T-cell (primary cell): ENCODE measurements at places on chromosomes 3 and 15.
A peak's percentile ranks its signal among the peaks of the same experiment; 100 is the strongest.

GRCh38 chr3:57078344-57078634, 17.8 kb downstream of the SPATA12 start:
- no peak for DNase-seq

GRCh38 chr15:63308947-63309346, 31.5 kb downstream of the APH1B start:
- DNase-seq = no peak

- DNase-seq = no peak
Measured at GRCh38 chr15:38520035-38520434, 44.6 kb downstream of the RASGRP1 start.

- peak; percentile 70 for DNase-seq
Measured at GRCh38 chr3:195906865-195907683, 1.3 kb downstream of the TNK2 start.

DNA sequence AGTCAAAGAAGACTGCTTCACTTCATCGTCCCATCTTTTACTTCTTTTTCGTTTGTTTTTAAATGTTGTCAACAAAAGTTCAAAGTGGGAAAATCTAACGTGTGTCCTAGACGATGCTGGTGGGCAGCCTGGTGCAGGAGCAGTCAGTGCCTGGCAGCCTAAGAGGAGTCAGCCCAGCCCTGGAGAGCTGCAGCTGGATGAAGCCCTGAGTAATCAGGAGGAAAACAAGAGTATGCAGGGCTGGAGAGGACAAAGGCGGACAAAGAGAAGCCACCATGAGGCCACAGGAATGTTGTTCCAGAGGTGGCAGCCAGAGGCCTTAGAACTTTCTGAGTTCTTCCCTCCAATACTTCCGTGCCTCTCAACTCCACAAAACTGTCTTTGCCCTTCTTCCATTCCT, 5.7 kb downstream of the ADAMTS17 start:
- no peak for DNase-seq

- DNase-seq = no peak
Measured at GRCh38 chr3:147411238-147411814, 2.2 kb downstream of the ZIC1 start.

- no peak for DNase-seq
Measured at GRCh38 chr3:16665282-16665741, 60.1 kb upstream of the DAZL start.

- DNase-seq = no peak
Measured at GRCh38 chr3:61562721-61563312, 1.4 kb downstream of the PTPRG start.

DNA sequence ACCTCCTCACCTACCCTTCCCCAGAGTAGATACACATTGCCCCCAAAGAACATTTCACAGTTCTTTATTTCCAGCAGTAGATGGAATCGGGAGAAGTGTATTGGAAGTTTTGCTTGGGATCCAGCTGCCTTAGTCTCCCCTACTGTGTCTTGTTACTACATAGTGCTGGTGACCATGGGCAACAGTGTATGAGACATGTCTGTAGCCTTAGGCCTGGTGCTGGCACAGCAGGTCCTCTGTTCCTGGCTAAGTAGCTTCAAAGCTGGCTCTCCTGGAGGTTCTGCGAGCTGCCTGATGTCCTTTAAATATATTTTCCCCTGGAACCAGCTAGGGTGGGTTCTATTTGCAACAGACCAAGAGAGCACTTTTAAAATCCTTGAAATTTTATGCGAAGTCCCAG, 174.7 kb downstream of the THSD4 start:
- DNase-seq = no peak

GRCh38 chr3:188220097-188220788, 66.3 kb downstream of the LPP start:
- DNase-seq = no peak

GRCh38 chr3:190855151-190855550, 7.3 kb downstream of the GMNC start:
- DNase-seq = no peak

DNA sequence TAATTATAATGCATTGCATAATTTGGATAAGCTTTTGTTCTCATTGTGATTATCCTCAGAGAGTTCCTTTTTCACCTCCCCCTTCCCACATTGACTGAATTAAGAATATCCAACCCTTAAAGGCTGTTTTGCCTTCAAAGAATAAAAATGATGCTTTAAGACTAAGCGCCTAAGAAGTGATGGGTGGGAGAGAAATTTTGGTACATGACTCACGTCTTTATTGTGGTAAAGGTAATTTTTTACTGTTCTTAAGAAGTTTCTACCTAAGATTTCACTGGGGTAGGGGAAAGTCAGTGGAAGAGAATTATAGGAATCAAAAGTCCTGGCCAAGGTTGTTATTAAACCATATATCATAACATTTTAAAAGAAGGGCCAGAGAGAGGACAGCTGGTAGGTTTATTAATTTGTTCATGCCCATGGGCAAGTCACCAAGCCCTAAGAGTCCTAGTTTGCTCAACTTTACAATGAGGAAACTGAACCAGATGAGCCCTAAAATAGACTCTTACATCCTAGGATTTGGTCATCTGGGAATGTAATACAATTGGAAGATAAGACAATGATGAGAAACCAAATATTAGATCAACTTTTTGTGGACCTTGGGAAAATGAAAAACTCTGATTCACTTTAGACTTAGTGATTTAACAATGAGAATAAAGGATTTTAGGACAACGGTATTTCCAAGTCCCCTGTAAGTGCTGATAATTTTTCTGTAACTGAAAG, 101.1 kb upstream of the RASGRP1 start:
- no peak for DNase-seq

- DNase-seq = no peak
Measured at GRCh38 chr3:126847061-126847460, 135.9 kb upstream of the PLXNA1 start.

DNA sequence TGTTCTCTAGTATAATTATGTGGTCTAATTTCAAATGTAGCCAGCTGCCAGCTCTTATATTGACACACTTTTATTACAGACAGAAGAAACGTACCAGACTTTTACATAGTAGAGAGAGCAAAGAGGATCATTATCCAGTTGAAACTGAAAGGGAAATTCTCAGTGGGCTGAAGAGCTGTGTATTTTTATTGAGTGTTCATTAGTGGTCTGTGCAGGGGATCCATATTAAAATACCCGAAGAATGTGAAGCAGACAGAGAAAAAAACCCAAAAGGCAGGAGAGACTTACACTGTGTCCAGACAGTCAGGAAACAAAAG, 41.3 kb downstream of the MYRIP start:
- DNase-seq = no peak

GRCh38 chr3:12835052-12835665, 6.2 kb downstream of the RPL32 start:
- DNase-seq = no peak

DNA sequence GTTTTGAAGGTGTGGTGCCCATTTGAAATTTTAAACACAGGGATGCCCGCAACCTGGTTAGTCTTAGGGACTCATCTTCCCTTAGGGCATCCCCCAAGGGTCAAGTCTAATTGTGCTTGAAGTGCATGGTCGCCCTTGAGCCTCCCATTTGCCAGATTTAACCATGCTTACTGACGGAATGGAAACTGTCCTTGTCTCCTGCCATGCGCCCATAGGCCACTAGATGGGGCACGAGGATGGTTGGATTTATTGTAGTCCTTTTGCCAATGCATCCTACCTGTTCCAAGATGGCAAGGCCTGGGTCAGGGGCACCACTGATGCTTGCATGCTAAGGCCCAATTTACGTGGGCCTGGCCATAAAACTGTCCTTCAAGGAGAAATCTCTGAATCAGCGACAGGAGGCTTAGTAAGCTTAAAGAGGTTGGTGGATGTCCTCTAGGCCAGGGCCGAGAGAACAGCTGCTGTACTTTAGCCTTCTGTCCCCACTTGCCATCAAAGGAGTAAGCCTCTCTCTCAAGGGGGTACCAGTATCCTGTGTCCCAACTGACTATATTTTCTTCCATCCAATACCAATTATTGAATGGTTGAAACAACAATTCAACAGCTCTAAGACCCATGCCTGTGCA, 355.4 kb downstream of the OTOL1 start:
- no peak for DNase-seq

DNA sequence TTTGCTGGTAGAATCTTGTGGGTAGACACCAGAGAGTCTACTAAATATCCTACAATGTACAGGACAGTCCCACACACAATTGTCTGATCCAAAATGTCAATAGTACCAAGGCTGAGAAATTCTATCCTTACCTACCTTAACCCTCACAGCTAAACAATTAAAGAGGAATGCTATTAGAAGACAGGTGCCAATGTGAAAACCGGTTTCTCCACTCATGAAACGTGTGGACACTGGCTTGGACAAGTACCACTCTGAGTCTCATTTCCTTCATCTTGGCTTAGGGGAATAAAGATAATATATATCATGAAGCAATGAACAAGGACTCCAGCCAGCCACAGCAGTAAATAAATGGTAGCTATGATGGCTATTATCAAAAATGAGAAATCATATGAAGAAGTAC, 90.2 kb downstream of the RFTN1 start:
- no peak for DNase-seq

DNA sequence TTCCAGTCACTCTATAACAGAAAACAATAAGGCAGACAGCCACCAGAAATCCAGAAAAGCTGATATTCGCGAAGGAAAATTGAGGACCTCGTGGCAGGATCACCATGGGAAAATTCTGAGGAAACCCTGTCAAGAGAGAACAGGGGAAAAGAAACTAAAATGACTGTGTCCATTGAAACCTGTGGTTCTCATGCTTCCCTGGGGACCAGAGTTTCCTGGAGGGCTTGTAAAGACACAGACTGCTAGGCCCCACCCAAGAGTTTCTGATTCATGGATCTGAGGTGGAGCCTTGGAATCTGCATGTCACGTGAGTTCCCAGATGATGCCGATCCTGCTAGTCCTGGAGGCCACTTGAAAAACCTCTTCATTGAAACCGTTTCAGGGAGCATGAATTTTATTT, 420.5 kb downstream of the EPHB1 start:
- DNase-seq = no peak

DNA sequence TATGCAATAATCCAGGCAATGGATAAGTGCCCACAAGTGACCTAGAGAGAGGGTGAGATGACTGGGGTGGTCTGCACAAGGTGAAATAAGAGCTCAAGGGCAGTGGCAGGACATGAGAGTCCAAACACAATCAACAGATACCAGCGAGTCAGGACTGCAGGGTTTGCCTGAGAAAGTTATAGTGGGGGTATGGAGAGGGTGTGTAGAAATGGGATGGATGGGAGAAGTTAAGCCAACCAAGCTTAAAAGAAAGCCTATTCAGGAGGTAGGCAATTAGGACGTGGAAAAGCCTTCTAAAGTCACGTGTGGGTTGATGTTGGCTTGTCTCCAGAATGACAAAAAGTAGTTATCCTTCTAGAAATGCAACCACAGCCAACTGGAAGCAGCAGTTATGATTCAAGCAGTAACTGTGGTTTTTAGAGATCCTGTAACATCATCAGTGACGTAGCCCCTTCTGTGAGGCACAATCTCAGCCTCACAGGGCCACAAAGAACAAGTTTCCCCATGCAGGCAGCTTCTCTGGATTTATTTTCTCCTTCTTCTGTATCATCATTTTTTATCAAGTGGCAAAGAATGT, 56.1 kb downstream of the FAM174B start:
- DNase-seq = no peak

DNA sequence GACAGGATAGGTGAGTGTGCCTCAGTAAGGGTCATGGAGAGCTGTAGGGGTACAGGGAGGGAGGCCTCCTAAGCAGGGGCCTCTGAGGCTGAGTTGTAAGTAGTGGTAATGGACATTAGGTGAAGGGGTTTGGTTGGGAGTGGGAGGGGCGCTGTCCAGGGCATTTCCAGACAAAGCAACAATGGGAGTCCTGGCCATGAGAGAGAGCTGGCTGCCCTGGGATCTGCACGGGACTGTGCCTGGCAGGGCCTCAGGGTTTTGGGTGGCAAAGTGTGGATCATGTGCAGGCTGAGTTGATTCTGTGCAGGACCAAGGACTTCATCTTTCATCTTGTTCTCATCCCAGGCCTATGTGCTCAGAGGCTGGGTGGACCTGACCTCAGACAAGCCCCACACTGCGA, 4.6 kb downstream of the TTC21A start:
- no peak for DNase-seq

GRCh38 chr3:181486141-181486885, 225.4 kb upstream of the SOX2 start:
- no peak for DNase-seq

GRCh38 chr3:116318370-116318769, 126.9 kb downstream of the LSAMP start:
- no peak for DNase-seq

DNA sequence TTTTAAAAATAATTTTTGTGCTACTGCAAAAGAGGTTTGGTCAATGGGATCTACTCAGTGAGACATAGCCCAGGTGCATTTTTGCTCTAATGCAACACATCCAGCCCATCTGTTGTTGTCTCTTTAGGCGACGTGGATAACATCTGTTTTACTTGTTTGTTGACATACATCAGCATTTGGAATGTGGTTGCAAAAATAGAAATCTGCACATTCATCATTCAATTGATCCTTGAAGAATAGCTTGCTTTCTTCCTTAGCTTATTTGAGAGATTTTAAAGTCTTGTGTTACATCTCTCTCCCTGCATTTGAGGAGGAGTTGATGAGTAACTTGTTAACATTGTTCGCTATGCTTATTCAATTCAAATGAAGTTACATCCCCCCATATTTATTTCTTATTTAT, 1202.3 kb downstream of the NSUN3 start:
- DNase-seq = no peak

GRCh38 chr3:169894110-169894509, 17.3 kb upstream of the SAMD7 start:
- no peak for DNase-seq

GRCh38 chr15:78223396-78224022, 10.9 kb downstream of the ACSBG1 start:
- DNase-seq = peak; percentile 6

GRCh38 chr3:47661121-47661752, 82.6 kb upstream of the CSPG5 start:
- DNase-seq = no peak

GRCh38 chr3:142966808-142967207, 3.3 kb upstream of the PAQR9 start:
- DNase-seq = no peak

DNA sequence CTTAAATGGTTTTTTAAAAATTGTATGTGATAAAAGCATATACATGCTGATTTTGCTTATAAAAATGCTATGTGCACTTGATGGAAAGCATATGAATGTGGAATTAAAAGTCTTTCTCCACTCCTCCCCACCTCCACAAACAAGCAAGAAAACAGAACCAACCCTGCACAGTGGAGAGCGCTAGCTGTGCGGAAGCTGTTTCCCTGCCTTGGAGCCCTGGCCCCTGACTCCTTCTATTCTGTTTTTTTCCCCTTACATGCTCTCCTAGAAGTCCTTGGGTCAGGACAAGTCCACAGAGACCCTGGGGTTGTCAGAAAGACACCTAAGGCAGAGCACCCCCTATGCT, 64.2 kb downstream of the BOC start:
- DNase-seq = no peak
